ENCODE measurements at places on chromosomes 1 and 21.

- no peak for DNase-seq
Observed at GRCh38 chr21:14617040-14617393, 70.9 kb upstream of the SAMSN1 start.

DNA sequence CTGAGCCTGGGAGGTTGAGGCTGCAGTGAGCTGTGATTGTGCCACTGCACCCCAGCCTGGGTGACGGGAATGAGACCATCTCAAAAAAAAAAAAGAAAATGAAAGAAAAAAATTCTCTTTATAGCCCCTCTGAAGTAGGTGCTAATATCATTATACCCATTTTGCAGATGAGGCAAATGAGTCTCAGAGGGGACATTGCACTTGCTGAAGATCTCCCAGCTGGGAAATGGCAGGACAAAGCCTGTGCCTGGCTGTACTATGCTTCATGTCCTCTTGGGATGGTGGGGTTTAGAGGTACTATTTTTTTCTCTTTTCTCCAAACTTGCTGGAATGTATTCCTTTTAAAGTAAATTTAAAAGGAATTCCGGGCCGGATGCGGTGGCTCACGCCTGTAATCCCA lies 1.6 kb downstream of the SMPDL3B start:
- no peak for DNase-seq

DNA sequence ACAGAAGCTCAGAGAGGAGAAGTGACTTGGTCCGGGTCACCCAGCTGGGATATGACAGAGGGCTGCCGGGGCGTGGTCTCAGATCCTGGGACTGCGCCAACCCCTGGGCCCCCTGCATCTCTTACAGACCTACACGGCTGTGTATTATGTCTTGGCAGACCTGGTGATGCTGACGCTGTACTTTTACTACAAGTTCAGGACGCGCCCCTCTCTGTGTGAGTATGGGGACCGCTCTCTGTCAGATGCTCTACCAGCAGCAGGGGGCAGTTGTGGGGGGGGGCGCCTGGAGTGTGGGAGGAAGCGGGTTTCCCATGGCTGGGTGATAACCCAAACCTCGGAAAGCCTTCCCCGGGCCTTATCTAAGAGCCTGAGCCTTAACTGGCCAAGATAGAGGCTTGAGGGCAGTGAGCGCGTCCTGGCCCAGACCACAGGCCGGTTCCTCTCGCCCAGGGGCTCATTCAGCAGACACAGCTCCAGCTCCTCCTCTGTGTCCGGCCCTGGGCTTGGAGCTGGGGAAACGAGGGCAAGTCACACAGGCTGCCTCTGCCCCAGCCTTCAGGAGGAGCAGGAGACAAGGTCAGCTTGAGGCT lies 13.3 kb downstream of the SLC66A1 start:
- DNase-seq, result no peak

- no peak for DNase-seq
Observed at GRCh38 chr1:178946416-178946815, 75.5 kb upstream of the ANGPTL1 start.

- no peak for DNase-seq
Observed at GRCh38 chr1:223710179-223711133, 1.9 kb upstream of the CAPN2 start.

- no peak for DNase-seq
Observed at GRCh38 chr1:33984906-33985565, 121.2 kb downstream of the HMGB4 start.

DNA sequence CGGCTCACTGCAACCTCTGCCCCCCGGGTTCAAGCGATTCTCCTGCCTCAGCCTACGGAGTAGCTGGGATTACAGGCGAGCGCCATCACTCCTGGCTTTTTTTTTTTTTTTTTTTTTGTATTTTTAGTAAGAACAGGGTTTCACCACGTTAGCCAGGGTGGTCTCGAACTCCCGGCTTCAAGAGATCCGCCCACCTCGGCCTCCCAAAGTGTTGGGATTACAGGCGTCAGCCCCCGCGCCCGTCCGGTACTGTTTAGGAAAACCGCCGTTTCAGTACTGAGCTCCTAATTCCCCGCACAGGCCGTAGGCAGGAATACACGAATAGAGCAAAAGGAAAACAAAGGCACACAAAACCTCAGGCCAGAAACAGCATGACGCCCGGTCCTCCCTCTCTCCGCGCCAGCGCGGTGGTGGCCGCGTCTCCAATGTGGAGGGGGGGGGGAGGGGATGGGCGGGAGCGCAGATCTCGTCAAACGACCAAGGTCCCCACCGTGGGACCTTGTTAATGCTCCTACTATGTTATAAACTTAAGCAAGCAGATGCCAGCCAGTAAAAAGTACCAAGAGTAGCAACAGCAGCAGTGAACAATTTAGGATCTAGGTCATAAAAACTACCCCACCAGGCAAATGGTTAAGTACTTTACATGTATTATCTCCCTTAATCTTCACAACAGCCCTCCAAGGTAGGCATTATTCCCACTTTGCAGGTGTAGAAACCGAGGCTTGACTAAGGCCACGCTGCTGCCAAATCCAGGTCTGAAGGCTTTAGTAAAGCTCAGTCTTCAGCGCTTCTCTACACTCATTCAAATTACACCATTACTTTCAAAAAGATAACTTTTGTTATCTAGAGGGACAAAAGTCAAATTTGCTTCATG lies 648 bp upstream of the ADAR start:
- DNase-seq, result peak; percentile 29

DNA sequence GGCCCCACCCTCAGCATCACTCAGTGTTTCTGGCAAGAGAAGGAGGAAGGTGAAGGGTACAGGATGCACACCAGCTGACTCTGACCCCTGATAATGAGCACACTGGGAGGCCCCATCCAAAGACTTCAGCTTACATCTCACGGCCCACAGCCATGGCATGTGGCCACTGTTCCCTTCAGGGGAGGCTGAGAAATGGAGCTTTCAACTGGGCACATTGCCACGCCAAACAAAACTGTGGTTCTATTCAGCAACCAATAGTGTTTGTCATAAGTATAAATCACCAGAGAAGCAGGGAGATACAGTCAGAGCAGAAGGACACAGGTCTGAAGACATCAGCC lies 12.7 kb upstream of the TRAF3IP3 start:
- no peak for DNase-seq

GRCh38 chr1:161013131-161013487 lies 7.8 kb downstream of the F11R start:
- DNase-seq, result no peak

Data from NCI-H2171 (cell line).